ENCODE measurements at places on chromosomes 2 and 18.

- DNase-seq, result no peak
Measured at GRCh38 chr18:74806700-74807416, 209.2 kb downstream of the ZNF407 start.

- DNase-seq, result no peak
Measured at GRCh38 chr18:21741312-21741561, 645 bp downstream of the MIB1 start.

- no peak for DNase-seq
Measured at GRCh38 chr2:39498786-39499185, 61.7 kb upstream of the MAP4K3 start.

GRCh38 chr2:1979138-1979537 is 234.8 kb upstream of the PXDN start:
- no peak for DNase-seq

Data from coronary artery (tissue), 2 donors.